Stomach (tissue), 19 donors: ENCODE measurements at places on chromosomes 6 and 20. TPM values are rescaled to one million over a fixed set of nuclear protein-coding genes. Genes with fewer than 3 reads are reported as not detected.

Gene ZGPAT
- 29.9 TPM for polyA plus RNA-seq

Gene DUSP15
- 4.7 TPM for polyA plus RNA-seq

Gene PREX1
- 15.7 TPM for polyA plus RNA-seq

Gene GJA10
- not detected for polyA plus RNA-seq

Gene SCRT2
- not detected for polyA plus RNA-seq

Gene SESN1
- polyA plus RNA-seq = 38.5 TPM

Gene PPP1R16B
- 1.2 TPM for polyA plus RNA-seq

Gene WFDC12
- 0.15 TPM for polyA plus RNA-seq

Gene FAM217A
- polyA plus RNA-seq = 0.08 TPM

Gene MLIP
- not detected for polyA plus RNA-seq

Gene FOXF2
- polyA plus RNA-seq = 32.2 TPM

Gene DNMT3B
- polyA plus RNA-seq = 0.31 TPM

Gene SLC4A11
- polyA plus RNA-seq = 0.46 TPM

Gene MCCD1
- polyA plus RNA-seq = not detected

Gene OR2H2
- polyA plus RNA-seq = not detected

Gene CALHM4
- not detected for polyA plus RNA-seq

Gene MYL9
- polyA plus RNA-seq = 941 TPM
